ENCODE measurements at places on chromosomes 11 and 22.

DNA sequence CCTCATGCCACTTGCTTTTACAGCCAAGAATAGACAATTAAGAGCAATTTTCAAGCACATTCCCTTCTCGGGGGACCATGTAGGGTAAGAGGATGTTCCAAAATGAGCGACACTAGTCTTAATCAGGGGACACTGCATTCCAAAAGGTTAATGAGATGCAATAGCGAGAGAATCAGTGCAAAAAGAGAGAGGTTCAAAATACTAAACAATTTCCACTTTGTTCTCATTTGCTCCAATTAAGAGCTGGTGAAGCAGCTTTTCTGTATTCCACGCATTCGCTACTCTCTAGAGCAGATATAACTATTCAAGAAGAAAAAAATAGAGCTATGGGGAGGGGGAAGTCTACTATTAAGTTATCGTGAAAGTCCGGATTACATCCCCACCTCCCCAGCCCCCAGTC is 811 bp downstream of the LRRC4C start:
- DNase-seq: no peak

- DNase-seq: no peak
Observed at GRCh38 chr22:25101986-25102385, 97.7 kb upstream of the CRYBB3 start.

DNA sequence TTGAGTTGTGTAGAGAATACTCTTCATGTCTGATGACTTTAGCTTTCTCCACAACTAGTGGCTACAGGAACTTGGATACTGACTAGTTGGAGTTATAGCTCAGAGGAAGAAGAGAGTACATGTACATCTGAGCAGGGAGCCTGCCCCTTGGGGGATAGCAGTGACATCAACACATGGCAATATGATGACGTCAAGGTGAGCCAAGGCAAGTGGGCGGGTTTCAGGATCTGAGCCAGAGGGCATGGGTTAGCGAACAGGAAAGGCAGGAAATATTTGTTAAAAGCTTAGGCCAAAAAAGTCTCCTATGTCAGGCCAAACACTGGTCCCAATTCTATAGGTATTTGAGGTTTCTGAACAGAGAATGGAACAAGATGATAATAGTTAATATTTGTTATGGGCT is 42.0 kb upstream of the HORMAD2 start:
- DNase-seq: no peak

GRCh38 chr11:36628141-36628540 is 30.1 kb upstream of the RAG2 start:
- DNase-seq: no peak

- DNase-seq: no peak
Observed at GRCh38 chr11:10896493-10896892, 38.6 kb upstream of the ZBED5 start.

GRCh38 chr11:71446942-71447688 is 1.1 kb downstream of the DHCR7 start:
- DNase-seq: no peak

- no peak for DNase-seq
Observed at GRCh38 chr11:124886978-124887666, 10.5 kb downstream of the ROBO4 start.

GRCh38 chr11:78499971-78500370 is 74.7 kb downstream of the NARS2 start:
- no peak for DNase-seq

DNA sequence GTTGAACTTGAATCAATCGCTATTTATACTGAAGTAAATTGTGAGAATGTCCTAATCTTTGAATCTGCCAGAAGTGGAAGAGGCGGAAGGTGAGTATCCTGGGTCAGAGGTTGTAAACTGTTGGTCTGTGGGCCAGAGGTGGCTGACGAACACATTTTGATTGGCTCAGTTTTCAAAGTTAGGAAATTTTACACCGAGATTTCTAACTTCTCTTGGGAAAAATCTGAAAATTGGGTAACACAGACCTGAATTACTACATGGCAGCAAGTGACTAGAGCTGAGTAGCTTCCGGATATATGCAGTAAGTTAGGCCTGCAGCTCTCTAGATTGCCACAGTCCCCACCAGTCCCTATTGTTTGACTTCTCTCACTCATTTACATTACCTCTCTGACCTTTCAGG is 56.8 kb upstream of the ALKBH3 start:
- DNase-seq: no peak

DNA sequence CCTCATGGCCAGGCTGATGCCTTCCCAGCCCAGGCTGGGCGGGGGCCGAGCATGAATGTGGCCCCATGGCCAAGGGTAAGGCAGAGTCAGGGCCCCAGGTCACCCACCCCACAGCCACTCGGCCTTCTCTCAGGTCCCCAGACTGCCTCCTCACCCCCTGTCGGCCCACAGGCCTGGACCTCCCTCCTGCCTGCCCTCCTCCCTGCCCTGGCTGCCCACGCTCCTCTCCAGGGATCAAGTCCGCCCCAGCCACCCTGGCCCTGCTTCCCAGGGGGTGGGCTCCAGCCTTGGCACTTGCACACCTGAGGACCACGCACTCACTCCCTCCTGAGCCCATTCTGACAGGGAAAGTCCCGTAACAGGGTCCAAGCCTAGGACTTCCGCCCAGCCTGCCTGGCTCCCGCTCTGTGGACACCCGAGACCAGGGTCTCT is 37.8 kb upstream of the TH start:
- no peak for DNase-seq

- DNase-seq: no peak
Observed at GRCh38 chr11:67079065-67079705, 22.5 kb downstream of the RHOD start.

DNA sequence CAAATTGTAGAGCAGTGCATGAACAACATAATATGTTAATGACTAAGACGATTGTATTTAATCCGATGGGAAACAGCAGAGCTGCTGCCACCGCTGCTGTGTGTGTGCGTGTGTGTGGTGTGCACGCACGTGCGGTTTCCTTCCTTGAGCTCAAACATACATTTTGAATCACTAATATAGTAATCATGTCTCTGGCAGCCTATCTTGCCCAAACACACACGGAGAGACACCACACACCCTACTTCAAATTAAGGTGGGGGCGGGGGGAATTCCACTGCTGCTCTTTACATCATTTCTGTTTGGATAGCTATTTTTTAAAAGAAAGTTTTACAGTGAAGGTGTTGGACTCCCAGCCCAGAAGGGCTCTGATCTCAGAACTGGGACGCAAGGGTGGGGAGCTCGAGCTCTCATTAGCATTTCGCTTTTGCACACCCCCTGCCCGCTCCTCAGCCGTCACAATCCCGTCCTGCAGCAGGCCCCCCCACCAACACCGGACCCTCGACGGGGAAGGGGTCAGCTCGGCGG is 651 bp upstream of the FAM83F start:
- peak; percentile 33 for DNase-seq

GRCh38 chr11:114496915-114497314 is 57.6 kb downstream of the REXO2 start:
- DNase-seq: no peak

DNA sequence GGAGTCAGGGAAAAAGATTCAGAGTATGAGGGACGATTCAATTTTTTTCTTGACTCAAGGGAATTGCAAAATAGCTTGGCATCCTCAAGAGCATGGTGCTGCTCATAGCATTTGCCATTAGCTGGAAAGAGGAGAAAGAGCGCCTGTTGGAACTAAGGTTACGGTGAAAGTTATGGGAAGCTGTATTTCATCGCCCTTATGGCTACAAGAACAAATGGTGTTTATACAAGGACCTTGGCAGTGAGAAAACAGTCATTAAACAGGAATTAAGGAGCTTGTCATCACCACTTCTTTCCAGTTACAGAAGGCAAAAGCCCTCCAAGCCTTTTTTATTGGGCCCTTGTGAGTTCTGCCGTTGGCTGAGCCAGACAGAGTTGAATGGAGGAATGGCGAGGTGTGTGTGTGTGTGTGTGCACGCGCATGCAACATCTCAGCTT is 74.2 kb downstream of the ALX4 start:
- no peak for DNase-seq

DNA sequence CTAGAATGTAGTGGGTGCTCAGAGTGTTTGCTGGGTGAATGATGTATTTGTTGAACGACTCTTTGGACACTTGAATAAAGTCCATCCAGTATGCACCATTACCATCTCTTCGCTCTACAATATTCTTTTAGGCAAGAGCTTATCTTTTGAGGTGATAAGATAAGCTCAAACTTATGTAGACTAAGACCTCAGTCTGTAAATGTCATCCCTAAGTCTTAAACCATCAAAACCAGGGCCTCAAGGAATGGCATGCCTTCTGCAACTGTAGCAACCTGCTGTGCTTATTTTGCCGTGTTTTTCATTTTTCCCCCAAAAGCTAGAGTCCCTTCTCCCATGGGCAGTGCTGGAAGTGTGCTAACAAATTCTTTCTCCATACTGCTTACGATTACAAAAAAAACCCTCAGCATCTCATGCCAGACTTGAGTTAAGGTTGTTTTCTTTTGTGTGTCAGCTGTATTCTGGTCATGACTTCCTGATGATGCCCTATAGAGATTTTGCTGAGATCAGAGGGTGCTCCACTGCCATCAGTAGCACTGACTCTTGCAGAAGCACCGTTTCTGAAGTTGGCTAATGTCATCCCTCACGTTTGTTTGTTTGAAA is 27.8 kb downstream of the LIMK2 start:
- no peak for DNase-seq

DNA sequence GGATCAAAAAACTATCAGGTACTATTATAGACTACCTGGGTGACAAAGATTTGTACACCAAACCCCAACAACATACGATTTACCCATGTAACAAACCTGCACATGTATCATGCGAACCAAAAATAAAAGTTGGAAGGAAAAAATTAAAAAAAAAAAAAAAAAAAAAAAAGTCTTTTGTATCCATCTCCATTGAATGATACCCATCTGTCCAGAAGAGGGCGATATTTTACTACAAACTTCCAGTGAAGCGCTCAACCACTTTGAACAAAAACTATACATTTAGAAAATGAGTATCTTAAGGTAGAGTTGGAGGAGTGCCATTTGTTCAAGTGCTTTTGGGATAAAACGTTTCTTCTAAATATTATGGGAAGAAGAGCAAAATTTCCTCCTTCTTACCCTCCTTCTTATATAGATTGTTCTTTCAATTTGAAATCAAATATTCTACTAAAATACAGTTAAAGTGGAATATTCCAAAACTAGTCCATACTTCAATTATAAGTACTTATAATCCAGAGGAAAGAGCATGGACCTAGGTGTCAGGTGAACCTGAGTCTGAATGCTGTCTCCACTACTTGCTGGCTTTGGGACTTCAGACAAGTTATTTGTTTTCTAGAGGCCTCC is 23.3 kb downstream of the ARL14EP start:
- no peak for DNase-seq

DNA sequence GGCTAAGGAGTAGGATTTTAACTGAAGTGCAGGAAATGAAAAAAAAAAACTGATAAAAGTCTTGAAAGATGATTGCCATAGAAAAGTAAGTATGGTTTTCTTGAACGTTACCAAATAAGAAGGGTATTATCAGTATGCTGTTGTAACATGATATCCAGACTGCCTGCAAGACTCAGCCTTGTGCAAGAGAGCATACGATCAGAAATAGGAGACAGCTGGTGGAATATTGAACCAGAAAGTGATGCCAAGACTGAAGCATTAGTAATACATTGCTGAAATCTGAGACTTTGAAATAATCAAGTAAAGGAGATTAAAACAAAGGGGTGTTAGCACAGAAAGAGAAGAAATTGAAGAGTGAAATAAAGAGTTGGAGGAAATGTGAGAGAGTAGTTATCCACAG is 452.7 kb upstream of the CNTN5 start:
- DNase-seq: no peak

DNA sequence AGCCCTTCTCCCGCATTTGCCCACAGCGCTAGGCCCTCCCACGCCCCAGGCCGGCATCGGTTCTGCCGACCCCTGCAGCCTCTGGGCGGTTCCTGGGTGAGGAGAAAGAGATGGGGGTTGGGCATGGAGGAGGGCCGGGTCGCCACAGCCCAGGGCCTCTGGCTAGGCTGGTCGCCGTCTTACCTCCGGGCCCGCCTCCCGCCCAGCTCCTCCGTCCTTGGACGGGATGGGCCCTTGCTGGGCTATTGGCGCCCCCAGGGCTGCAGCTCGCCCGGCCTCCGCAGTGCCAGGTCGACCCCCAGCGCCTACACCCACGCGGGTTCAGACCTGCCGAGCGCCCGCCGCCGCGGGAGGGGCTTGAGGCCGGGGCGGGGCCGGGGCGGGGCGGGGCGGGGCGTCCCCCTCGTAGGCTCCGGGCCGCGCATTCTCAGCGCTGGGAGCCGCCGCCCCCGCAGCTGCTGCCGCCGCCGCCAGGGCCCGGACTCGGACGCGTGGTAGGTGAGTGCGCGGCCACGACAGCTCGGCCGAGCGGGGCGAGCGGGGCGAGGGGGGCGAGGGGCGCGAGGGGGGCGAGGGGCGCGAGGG is at the start of gene CD151:
Gene CD151, plus strand, starts transcription at position 424 of the 585 bp plus-strand sequence. CDS start 3,118 bp downstream, outside the sequence.
- DNase-seq: no peak

DNA sequence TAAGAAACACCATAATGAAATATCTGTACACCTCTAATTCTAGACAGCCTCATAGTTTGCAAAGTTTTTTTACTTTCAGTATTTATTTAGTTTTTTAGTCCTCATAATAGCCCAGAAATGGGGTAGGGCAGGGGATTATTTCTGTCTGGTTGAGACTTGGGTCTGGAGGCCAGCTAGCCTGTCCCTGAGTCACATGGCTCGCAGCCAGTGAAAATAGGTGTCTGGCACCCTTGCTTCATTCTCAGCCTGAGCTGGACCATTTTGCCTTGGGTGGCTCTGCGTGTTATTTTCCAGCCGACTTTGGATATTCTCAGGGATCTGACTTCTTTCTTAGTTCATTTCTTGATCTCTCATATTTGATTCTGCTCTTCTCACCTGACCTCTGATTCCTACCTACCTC is 123.9 kb upstream of the NARS2 start:
- no peak for DNase-seq

DNA sequence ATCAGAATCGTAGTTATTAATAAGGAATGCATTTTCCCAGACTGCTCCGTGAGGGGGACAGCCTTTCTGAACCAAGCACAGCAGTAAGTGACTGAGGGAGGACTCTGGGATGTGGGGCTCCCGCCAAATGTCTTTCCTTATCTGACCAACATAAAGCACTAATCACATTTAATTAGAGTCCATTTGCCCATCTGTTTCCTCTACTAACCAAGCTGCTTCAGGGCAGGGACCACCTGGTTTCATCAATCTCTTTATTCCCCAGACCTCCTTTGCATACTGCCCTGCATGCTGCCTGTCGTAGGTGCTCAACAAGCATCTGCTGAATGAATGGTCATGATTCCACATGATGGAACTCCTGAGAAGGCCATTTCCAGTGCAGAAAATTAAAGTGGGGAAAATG is 29.4 kb downstream of the SMCO4 start:
- no peak for DNase-seq

- no peak for DNase-seq
Observed at GRCh38 chr11:128324051-128324481, 263.3 kb downstream of the ETS1 start.
